ENCODE measurements at places on chromosomes 11 and 22.

GRCh38 chr11:65630215-65630614 lies 7.7 kb upstream of the SIPA1 start:
- DNase-seq = no peak

DNA sequence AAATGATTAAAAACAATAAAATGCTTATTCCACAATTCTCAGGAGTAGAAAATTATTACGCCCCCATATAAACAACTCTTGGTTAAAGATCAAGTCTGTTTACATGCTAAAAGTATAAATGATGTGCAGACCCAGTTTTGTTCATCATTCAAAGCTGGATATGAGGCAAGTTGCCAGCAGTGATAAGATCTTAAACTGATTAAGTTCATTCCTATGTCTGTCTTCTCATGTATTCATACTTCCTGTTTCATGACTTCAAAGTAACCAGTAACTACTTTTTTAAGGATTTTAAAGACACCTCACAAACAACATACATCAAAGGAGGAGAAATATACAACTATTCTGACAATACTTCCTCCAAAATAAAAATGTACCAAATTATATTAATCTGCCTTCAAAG lies 55.0 kb upstream of the ARHGAP32 start:
- no peak for DNase-seq

DNA sequence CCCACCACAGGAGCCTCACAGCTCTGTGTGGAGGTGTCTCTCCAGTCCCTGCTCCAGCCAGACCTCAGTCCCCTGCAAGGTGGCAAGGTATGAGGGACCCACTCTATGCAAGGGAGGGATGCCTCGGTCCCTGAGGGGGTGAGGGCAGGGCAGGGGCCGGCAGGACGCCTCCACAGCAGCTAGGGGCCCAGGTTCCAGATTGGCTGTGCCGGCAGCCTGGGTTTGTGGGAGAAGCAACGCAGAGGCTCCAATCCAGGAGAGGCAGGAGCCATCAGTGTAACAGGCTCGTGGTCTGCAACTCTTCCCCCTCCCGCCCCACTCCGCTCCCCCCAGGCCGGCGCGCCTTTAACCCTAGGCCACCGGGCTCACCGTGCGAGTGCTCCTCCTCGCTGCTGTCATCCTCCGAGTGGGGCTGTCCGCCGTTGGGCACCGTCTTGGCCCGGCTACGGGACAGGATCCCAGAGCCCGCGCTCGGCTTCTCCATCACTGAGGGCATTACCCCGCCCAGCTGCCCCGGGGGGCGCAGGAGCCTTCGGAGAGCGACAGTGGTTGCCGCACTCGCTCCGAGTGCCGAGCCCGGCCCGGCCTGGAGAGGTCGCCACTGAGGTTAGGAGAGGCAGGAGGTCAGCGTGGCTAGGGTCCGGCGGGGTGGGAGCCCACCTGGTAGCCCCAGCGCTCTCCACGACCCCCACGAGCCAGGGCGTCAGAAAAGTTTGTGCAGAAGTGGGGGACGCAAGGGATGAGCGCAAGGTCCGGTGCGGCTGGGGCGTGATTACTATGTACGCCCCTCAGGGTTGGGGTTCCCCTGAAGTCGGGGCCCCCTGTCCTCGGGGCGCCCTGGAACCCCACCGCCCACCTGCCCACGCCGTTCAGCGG lies 765 bp downstream of the RCOR2 start:
- peak; percentile 67 for DNase-seq

- DNase-seq = peak; percentile 81
Observed at GRCh38 chr11:65078151-65078550, 5.7 kb downstream of the CDCA5 start.

DNA sequence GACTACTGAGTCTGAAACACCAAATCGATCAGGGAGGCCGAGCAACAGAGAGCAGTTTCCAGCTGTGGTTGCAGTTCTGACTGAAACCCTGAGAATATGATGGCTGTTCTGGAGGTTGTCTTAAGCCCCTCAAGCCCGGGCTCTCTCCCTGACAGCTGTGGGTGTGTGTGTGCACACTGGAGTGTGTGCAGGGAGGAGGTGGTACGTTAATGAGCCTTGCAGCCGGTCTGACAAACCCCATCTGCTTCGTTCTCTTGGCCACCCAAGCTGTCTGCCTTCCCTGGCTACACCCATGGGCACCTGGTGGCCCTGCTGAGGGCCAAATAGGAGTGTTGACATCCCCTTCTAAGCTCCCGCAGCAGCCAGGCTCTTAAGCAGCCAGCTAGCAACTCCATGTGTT lies 189.8 kb downstream of the KIRREL3 start:
- DNase-seq = no peak

GRCh38 chr11:72730737-72731136 lies 21.5 kb downstream of the ARAP1 start:
- no peak for DNase-seq

- no peak for DNase-seq
Observed at GRCh38 chr11:107494055-107494454, 36.4 kb upstream of the CWF19L2 start.

GRCh38 chr22:37843741-37844089 lies 419 bp downstream of the ANKRD54 start:
- peak; percentile 71 for DNase-seq

- DNase-seq = no peak
Observed at GRCh38 chr11:128830290-128831173, 36.6 kb downstream of the KCNJ1 start.

- no peak for DNase-seq
Observed at GRCh38 chr11:94793002-94793401, 24.8 kb downstream of the AMOTL1 start.

DNA sequence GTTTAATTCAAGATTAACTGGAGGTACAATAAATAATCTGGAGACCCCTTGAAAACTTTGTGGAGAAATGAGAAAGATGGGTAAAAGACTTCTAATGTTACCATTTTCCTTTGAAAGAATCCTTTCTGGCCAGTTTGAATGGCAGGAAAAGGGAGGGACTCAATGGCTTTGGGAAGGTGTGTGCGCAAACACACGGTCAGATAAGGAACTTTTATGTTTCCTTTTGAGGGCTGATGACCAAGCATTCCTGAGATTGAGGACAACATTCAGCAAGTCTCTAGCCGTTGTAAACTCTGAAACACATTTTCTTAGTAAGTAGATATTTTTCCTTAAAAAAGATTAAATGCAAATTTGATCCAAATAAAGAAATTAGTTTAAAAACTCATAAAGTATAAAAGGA lies 909.7 kb upstream of the TENM4 start:
- no peak for DNase-seq

- no peak for DNase-seq
Observed at GRCh38 chr11:119982517-119983239, 155.2 kb downstream of the TRIM29 start.

- no peak for DNase-seq
Observed at GRCh38 chr11:73384872-73385689, 8.9 kb downstream of the RELT start.

DNA sequence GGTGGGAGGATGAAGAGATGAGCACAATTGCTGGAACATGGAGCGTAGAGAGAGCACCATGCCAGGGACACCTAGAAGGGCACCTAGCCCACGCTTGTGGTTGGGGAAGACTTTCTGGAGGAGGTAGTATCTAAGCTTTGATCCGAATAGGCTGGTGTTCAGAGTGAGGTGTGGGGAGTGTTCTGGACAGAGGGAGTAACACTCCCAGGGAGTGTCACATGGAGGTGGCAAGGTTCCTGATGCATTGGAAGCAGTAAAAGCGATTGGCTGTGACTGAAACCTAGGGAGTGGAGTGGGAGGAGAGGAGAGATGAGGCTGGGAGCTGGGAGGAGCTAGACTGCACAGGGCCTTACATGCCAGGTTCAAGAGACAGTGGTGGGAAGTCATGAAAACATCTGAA lies 188.0 kb upstream of the NCAM1 start:
- no peak for DNase-seq

- DNase-seq = no peak
Observed at GRCh38 chr22:35126993-35127392, 61.0 kb downstream of the ISX start.

DNA sequence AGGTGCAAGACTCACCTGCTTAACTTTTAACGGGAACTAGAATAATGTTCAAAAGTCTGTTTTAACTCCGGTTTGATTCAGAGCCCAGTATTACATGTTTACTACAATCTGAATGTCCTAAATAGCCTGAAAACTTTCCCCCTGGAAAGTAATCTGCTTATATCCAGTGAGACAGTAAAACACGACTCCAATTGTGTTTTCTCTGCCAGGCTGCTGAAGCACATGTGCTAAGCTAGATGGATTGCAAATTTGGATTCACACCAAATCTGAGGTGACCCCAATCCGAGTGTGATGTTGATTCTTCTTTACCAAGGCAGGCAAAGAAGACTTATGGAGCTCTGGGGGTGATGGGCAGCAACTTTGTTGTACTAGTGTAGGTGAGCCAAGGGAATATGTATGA lies 158.7 kb upstream of the PDGFD start:
- no peak for DNase-seq

GRCh38 chr11:117382746-117383145 lies 55.1 kb downstream of the CEP164 start:
- DNase-seq = no peak

- peak; percentile 73 for DNase-seq
Observed at GRCh38 chr11:118917481-118918127, 8.1 kb downstream of the BCL9L start.

- no peak for DNase-seq
Observed at GRCh38 chr11:2116680-2117079, 22.5 kb downstream of the IGF2 start.

GRCh38 chr22:50735739-50736030 lies 2.3 kb upstream of the ACR start:
- DNase-seq = no peak

GRCh38 chr11:126328001-126328390 lies 24.1 kb downstream of the DCPS start:
- no peak for DNase-seq

DNA sequence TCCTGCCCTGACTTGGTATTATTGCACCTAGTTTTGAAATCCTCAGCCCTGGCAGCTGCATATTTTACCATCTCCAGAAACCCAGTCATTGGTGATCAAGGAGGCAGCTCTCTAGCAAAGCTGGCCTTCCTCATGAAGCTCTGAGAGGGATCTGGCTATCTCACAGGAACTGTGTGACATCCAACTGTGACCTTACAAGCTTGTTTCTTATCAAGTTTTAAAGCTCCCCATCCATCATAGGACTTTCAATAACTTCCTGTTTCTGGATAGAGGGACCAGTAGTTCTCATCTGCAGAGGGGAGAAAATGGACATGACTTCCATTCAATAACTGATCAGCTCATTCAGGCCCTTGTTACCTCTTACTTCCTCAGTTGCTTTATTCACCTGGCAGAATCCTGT lies 18.2 kb downstream of the CALCA start:
- DNase-seq = no peak

GRCh38 chr11:109590782-109591181 lies 168.8 kb downstream of the C11orf87 start:
- DNase-seq = no peak

GRCh38 chr22:21961886-21962654 lies 9.4 kb upstream of the PPM1F start:
- no peak for DNase-seq

DNA sequence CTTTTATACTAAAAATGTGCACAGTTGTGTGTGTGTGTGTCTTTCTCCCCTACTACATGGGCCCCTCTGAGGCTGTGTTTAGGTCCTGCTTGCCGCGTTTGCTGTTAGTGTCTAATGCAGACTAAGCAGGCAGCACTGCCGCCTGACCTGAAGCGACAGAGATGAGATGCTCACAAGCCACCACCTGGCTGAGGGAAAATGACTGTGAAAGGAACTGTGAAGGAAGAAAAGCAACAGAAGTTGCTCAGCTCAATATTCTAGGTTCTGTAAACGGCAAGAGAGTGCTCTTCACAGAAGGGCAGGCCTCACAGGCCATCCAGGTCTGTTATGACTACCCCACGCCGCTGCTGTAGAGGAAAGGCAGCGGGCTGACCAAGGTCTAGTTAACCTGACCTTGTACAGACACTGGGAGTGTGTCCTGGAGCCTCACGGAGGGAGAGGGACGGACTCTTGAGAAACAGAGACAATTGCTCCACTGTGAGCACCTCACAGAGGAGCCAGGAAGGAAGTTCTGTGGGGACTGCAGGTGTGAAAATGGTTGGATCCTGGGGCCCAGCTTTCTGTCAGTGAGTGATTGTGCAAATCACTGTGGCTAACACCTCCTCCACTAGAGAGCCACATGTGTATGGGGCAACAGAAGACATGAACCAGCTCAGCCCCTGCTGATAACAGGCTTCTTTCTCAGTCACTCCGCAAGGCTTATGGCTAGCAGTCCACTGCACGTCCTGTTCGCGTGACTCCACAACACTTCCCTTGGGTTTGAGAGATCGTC lies 31.3 kb upstream of the YPEL1 start:
- DNase-seq = peak; percentile 80

- DNase-seq = no peak
Observed at GRCh38 chr11:83004746-83005556, 66.7 kb downstream of the RAB30 start.

DNA sequence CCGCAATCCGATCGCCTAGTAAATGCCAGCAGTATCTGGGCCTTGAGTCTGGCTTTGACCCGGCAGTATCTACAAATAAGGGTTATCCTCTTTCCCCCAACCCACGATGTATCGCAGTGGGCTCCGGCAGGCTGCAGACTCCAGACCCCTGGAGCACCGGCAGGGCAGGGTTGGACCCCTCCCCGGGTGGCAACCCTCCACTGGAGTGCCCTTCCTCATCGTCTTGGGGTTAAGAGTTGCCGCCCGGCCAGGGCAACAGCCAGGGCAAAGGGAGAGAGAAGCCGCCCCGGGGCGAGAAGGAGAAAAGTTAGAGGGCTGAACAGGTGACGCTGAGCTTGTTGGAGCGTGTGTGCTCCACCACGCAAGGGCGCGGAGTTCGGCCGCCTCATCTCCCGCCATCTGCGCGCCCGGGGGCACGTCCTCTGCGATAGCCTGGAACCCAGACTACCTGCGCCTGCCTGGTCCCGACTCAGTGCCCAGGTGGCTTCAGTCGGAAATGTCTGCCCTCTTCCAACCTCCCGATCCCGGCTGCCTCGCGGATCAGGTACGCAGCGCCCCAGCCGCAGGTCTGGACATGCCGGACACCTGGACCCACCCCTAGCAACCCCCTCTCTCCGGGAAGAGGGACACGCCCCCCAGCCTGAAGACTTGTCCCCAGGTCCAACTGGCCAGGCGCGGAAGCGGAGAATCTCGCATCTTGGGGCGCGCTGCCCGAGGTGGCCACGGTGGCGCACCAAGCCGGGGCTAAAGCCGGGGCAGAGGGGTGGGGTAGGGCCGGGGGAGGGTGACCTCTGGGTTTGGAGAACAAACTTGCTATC lies 1.2 kb downstream of the DSCAML1 start:
- no peak for DNase-seq

- no peak for DNase-seq
Observed at GRCh38 chr11:33017478-33017877, 1.8 kb downstream of the DEPDC7 start.

Measured in activated T-cell treated with anti-CD3 and anti-CD28 coated beads, Interleukin-2, amount 50 U/mL, for 48 hours (primary cell).